Fibroblast of mammary gland (primary cell): ENCODE measurements at places on chromosomes 12 and 14.

DNA sequence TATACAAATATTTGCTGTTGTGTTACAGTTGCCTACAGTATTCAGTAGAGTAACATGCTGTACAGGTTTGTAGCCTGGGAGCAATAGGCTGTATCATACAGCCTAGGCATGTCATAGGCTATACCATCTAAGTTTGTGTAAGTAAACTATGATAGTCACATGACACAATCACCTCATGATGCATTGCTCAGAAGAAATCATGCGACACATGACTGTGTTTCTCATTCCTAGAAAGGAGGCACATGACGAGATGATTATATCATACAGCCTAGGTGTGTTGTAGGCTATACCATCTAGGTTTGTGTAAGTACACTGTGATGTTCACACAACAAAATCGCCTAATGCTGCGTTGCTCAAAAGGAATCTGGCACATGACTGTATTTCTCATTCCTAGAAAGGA is 31.9 kb downstream of the NOPCHAP1 start:
- peak; percentile 21 for DNase-seq

- no peak for DNase-seq
Observed at GRCh38 chr12:84660139-84660538, 252.5 kb downstream of the SLC6A15 start.

GRCh38 chr12:56020423-56021184 is at the start of gene IKZF4:
IKZF4 (plus strand) TSS chr12:56021043; CDS start chr12:56021494, 451 bp downstream.
- no peak for DNase-seq

- no peak for DNase-seq
Observed at GRCh38 chr12:117403586-117404139, 42.2 kb upstream of the NOS1 start.

- no peak for DNase-seq
Observed at GRCh38 chr12:53952335-53952694, 2.4 kb upstream of the HOXC12 start.

- no peak for DNase-seq
Observed at GRCh38 chr14:92848887-92849286, 54.8 kb downstream of the GOLGA5 start.

DNA sequence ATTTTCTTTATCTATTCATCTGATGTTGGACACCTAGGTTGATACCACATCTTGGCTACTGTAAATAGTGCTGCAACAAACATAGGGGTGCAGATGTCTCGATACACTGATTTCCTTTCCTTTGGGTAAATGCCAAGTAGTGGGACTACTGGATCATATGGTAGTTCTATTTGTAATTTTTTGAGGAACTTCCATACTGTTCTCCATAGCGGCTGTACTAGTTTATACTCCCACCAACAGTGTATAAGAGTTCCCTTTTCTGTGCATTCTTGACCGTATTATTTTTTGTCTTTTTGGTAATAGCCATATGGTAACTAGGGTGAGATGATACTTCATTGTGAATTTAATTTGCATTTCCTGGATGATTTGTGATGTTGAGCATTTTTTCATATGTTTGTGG is 71.8 kb downstream of the LRP6 start:
- no peak for DNase-seq

GRCh38 chr12:121456551-121456950 is 56.6 kb downstream of the RNF34 start:
- DNase-seq = no peak

DNA sequence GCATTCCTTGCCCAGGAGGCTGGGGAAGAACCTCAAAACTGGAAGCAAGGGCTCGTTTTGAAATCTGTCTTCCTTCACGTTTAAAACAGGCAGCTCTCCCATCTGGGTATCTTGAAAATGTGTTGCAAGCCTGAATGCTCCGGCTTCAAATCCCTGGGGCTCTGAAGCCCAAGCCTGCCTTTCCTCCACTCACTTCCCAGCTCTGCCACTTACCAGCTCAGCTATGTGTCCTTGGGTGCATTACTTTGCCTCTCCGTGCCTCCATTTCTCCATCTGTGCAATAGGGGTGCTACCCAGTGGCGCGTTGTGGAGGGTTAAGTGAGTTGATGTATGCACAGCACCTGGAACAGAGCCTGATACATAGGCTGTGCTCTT is 97.6 kb downstream of the GCH1 start:
- no peak for DNase-seq

GRCh38 chr12:28874758-28875157 is 274.3 kb upstream of the FAR2 start:
- DNase-seq = no peak

GRCh38 chr12:14578646-14579045 is 11.0 kb upstream of the PLBD1 start:
- no peak for DNase-seq

DNA sequence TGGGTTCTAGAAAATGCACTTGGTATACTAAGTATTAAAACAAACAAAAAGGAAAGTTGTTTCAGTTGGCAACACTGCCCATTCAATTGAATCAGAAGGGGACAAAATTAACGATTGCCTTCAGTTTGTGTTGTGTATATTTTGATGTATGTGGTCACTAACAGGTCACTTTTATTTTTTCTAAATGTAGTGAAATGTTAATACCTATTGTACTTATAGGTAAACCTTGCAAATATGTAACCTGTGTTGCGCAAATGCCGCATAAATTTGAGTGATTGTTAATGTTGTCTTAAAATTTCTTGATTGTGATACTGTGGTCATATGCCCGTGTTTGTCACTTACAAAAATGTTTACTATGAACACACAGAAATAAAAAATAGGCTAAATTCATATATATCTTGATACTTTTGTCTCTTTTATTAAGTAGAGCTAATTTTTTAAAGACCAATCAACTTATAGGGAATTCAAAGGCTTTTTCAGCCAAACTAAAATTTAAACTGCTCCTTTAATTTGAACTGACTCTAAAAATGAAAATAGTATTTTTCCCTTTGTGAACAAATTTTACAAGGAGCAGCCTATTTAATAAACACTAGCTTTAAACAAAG is 2.8 kb downstream of the FOXG1 start:
- DNase-seq = no peak

DNA sequence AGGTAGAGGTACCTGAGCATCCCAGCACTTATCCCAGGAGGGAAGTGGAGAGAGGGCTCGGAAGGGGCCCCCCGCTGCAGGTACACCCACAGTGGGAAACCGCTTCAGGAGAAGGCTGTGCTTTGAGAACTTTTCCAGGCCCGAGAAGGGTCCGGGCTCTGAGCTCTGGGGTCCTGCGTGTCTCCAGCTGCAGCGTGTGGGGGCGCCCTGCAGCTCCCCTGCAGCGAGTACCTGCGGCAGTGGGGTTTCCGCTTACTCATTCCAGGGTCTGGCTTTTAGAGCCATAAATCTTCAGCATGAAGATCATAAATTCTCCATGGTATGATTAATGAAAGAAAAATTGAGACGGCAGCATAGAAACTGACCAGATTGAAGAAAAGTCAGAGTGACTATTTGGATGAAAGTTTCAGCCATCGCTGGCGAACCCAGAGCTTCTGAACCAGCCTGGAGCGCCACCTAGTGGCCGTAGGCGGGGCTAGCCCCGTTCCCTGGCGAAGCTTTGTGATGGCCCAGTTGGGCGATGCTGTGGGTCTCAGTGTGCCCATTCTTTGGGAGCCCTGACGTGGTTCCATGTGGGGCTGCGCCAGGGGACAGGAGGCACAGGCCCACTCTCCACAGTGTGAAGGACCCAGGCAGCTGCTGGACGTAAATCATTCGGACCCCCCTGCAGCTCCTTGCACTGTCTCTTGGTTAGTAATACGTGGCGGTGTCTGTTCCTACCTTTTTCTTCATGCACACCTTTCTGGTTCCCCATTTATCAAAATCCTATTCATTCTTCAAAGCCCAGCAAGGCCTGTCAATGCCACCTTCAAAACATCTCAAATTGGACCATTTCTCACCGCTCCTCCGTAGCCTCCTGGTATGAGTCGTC is 198.2 kb downstream of the TSPAN9 start:
- DNase-seq = peak; percentile 59

DNA sequence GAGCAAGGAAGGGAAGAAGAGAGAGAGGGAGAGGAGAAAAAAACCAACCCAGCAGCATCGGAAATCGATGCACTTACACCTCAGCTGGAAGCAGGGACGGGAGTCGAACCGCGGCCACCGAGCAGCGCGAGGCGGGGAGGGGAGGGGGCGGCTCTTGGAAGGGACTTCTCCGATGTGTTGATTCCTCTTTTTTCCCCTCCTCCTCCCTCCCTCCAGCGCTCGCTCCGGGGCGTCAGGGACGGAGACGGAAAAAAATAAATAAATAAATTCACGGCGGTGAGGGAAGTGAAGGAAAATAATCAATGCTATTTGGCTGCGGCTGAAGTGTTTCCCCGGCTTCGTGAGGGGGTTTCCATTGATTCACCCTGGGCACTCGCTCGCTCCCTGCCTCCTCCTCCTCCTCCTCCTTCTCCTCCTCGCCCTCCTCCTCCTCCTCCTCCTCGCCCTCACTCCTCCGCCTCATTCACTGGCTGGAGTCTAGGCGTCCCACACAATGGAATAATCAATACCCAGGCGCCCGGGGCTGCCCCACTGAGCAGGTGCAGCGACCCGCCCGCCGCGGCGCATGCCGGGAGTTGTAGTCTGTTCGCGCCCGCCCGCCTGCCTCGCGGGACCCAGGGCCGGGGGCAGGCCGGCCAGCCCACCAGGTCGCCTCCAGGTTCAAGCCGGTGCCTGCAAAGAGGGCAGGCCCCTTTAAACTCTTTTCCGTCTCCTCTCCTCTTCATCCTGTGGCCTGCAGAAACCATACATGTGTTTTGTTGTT is at the start of gene ZFHX2:
ZFHX2 (minus strand) TSS at position 500 of the 763 bp plus-strand sequence. CDS start 16,440 bp downstream, outside the sequence.
- peak; percentile 37 for DNase-seq

DNA sequence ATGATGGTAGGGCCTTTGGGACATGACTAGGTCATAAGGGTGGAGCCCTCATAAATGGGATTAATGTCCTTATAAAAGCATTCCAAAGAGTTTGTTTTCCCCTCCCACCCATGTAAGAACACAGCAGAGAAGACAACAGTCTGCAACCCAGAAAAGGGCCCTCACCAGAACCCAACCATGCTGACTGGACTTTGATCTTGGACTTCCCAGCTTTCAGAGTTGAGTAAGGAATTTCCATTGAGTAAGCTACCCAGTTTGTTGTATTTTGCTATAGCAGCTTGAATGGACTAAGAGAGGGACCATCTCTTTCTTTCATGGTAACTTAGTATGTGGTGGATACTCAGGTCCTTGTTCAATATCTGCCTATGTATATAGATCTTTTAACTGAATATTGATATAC is 2.9 kb upstream of the SPX start:
- DNase-seq = no peak

GRCh38 chr12:102824218-102824835 is 92.7 kb downstream of the PAH start:
- peak; percentile 14 for DNase-seq

- DNase-seq = peak; percentile 20
Observed at GRCh38 chr12:19002216-19002615, 127.3 kb upstream of the PLEKHA5 start.

DNA sequence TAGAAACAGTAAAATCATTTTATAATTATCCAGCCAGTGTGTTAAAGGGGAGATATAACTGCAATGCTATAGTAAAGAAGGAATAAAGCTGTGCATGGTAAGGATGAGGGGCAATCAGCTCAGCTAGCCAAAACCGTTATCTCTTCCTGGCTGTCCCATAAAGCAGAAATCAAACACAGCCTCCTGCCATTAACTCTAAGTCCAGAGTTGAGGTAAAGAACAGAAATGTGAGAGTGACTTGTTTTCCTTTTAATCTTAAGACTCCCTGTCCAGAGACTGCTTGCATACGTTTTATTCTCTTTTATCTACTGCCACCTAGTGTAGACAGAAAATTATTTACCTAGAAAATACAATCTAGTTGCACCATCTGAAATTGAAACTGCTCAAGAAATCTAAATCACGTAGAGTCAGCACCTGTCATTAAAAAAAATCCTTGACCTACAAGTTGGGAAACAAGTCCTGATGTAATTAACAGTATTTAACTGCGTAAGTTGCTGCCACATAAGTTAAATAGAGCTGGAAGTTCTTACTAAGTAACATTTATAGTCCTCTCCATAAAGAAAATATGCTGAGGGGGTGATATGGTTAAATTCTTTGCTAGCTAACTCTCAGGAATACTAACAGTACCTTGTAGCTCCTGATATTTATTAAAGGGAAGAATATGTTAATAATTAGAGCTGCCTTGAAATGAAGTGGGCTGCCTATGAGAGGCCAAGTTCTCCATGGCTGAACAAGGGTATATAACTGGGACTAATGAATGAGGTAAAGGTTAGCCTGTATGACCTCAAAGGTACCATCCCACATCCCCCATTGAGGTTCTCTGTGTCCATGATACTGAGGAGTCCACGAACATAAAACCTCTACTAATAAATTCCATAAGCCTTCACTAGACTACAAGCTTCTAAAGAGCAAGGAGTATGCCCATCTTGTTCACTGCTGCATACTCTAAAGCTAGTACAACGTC is 62.7 kb downstream of the GALNT4 start:
- DNase-seq = peak; percentile 83

GRCh38 chr14:52741865-52742264 is 11.9 kb downstream of the STYX start:
- no peak for DNase-seq

GRCh38 chr12:26195250-26195640 is at the start of gene SSPN:
SSPN (plus strand) TSS chr12:26195573; CDS start chr12:26195673, 100 bp downstream.
- peak; percentile 47 for DNase-seq

GRCh38 chr12:116955382-116956021 is 44.8 kb downstream of the FBXW8 start:
- peak; percentile 53 for DNase-seq

- no peak for DNase-seq
Observed at GRCh38 chr12:13435235-13435933, 238.9 kb downstream of the EMP1 start.

DNA sequence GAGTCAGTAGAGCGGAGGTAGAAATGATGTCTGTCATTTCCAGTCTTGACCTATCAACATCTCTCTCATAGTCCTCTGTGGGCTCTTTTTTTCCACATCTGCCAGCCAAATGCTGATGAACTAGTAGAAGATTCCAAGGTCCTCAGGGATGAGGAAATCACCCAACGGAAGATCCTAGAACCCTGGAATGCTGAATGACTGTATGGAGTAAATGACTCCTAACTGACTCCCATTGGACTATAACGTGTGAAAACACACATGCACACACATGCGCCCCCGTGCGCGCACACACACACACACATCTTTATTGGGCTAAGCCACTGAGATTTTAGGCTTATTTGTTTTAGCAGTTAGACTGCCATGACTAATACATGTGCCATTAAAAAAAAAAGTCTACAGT is 159.2 kb downstream of the MYRFL start:
- peak; percentile 32 for DNase-seq

DNA sequence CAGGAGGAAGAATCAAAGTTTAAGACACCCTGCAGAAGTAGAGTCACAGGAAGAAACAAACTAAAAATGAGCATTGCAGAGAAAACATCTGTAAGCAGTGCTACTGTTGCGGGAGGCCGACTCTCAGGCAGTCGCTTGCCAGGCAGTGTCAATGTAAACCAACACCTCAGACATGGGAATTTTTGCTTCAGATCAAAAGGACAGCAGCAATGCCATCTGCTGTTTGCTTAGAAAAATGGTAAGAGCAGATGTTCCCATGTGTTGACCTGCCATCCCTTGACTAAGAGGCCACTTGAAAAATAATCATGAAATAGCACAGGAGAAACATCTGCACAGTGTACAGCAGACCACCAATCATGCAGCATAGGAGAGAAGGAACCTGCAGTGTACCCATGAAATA is 196.6 kb downstream of the SLC25A21 start:
- DNase-seq = peak; percentile 33

GRCh38 chr12:115758183-115758582 is 519.3 kb downstream of the MED13L start:
- DNase-seq = no peak

GRCh38 chr14:74217672-74218448 is 21.4 kb upstream of the VSX2 start:
- peak; percentile 47 for DNase-seq

GRCh38 chr12:48334808-48335207 is 15.9 kb downstream of the ZNF641 start:
- no peak for DNase-seq

- no peak for DNase-seq
Observed at GRCh38 chr14:71597955-71598660, 334.1 kb upstream of the RGS6 start.
